Activated T-helper 17 cell treated with anti-CD3 and anti-CD28 coated beads, Interleukin-2, amount 50 U/mL, for 72 hours (primary cell): ENCODE measurements at places on chromosomes 1 and 21. TPM values are rescaled to one million over a fixed set of nuclear protein-coding genes. Genes with fewer than 3 reads are reported as not detected.

DNA sequence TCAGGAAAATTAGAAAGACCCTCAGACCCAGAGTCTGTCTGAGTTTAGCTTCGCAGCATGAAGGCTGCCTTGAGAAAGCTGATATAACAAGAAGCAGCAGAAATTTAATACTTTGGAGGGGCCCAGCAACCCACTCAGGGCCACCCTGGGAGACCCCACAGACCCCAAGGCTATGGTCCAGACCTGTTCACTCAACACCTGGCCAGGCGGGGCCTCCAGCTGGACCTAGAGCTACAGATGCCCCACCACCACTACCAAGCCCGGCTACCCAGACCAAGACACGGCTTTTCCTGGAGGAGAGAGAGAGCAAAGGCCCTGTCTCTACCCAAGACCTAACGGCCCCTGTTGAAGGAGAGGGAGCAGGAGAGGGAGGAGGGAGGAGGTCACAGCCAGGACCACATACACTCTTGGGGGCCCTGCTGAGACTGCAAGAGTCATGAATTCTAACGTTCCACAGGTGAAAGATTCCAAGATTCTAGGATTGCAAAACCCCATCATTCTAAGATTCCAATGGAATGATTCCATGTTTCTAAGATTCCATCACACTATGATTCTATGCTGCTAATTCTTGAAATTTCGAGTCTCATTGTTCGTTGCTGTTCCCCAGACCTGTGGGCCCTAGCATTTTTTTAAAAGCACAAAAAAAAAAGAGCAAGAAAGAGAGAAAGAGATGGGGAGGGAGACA is 53.2 kb downstream of the LACTBL1 start:
- ATAC-seq = no peak

Gene FGR
- 1.2 TPM for total RNA-seq

Gene AXDND1
- total RNA-seq = not detected

DNA sequence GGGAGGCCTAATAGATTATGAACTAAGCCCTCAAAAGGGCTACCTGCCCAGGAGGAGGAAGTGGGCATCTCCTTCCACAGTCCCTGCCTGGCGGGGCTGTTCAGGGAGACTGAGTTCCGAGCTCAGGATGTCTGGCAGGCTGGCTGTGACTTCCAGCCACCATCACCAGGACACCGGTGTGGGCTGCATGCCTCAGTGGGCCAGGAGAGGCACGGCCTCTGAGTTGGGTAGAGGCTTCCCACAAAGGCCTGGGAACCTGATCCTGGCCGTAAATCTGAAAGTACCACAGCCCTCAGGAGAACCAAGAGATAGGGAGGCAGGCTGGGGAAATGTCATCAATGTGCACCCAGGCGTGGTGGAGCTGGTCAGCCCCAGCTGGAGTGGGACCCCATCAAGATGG is 29.1 kb downstream of the NTPCR start:
- ATAC-seq = no peak

DNA sequence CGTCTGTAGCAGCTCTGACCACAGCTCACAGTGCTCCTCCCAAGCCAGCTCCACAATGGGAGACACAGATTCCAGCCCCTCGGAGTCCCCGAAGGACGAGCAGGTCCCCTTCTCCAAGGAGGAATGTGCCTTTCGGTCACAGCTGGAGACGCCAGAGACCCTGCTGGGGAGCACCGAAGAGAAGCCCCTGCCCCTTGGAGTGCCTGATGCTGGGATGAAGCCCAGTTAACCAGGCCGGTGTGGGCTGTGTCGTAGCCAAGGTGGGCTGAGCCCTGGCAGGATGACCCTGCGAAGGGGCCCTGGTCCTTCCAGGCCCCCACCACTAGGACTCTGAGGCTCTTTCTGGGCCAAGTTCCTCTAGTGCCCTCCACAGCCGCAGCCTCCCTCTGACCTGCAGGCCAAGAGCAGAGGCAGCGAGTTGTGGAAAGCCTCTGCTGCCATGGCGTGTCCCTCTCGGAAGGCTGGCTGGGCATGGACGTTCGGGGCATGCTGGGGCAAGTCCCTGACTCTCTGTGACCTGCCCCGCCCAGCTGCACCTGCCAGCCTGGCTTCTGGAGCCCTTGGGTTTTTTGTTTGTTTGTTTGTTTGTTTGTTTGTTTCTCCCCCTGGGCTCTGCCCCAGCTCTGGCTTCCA is 22.9 kb upstream of the VPS13D start:
- no peak for ATAC-seq

Gene GNG4
- total RNA-seq = 2.1 TPM

Gene IL10
- total RNA-seq = 3.2 TPM

- peak; percentile 53 for ATAC-seq
Observed at GRCh38 chr1:92485381-92486250, 1.1 kb downstream of the GFI1 start.

Gene PRELP
- not detected for total RNA-seq

DNA sequence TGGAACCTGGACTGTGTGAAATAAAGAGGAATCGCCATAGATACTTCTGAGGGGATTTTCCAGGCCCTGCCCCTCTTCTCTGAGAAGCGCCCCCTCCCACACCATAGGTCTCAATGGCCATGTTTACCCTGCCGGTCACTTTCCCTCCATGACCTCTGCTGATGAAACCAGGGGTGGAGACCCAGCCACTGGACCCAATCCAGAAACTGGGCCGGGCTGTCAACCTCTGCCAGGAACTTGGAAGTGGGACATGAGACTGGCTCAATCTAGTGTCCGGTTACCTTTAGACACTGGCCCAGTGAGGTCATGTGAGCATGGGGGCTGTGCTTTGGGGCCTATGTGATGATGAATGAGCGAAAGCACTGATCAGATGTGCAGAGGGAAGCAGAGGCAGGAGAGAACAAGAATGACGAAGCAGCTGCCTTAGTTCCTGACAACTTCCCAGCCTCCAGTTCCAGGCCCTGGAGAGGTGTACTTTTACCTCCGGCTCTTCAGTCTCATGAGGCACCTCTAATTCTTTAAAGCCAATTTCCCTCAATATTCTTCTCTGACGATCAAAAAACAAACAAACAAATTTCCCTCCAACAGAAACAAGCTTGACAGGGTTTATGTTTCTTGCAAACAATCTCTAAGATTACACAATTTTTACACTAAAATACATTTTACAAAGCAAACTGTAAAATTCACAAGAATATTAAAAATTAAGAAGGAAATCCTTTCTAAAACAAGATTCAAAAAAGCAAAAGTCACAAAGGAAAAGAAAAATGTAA is 4.9 kb downstream of the ASAP3 start:
- ATAC-seq = no peak

DNA sequence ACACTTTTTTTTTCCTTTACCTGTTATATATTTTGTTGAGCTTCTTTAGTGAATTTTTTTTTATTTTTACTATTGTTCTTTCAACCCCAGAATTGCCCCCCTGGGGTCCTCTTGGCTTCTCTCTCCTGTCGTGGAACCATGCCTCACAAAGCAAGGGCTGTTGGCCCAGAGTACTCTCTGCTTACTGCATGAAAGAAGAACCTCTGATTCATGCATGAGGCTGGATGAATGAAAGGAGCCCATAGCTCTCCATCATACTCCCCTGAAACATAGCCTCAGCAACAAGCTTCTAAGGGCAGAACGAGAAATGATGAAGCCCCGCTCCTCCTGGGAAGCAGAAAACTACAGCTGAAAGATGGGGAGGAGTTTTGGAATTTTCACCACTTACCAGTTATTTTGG is 1441.0 kb downstream of the BRINP3 start:
- no peak for ATAC-seq

Gene DEPDC1
- total RNA-seq = 25.3 TPM

Gene EPHA2
- total RNA-seq = not detected

Gene S100A16
- total RNA-seq = not detected

- ATAC-seq = no peak
Observed at GRCh38 chr1:33387625-33388024, 43.3 kb downstream of the PHC2 start.

Gene LMO4
- total RNA-seq = 9.2 TPM

Gene ADAM30
- total RNA-seq = not detected

DNA sequence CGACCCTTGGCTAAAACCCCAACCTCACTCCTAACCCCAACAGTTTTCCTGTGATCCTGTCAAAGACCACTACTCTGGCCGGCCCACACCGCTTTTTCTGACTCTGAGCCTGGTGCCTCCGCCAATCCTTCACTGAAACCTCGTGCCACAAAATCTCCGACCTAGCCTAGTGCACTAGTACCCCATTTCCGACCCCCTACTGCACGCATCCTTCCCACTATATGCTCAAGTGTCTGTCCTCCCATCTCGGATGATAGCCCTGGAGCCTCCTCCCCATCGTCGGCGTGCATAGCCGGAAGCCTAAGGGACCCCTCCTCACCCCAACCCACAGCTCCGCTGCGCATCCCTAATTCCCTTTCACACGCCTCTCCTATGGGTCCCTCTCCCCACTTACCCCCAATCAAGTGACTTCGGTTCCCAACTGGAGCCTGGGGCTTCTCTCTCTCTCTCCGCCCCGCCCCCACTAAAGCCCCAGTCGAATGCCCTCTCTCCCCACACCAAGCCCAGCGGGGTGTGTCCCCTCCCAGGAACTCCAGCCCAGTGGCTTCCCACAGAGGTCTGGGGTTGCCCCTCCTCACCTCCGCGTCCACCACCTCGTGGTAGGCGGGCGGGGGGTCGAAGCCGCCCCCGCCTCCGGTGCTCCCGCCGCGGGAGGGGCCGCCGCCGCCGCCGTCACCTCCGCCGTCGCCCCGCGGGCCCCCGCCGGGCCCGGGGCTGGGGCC is 791 bp downstream of the USP24 start:
- ATAC-seq = peak; percentile 7

DNA sequence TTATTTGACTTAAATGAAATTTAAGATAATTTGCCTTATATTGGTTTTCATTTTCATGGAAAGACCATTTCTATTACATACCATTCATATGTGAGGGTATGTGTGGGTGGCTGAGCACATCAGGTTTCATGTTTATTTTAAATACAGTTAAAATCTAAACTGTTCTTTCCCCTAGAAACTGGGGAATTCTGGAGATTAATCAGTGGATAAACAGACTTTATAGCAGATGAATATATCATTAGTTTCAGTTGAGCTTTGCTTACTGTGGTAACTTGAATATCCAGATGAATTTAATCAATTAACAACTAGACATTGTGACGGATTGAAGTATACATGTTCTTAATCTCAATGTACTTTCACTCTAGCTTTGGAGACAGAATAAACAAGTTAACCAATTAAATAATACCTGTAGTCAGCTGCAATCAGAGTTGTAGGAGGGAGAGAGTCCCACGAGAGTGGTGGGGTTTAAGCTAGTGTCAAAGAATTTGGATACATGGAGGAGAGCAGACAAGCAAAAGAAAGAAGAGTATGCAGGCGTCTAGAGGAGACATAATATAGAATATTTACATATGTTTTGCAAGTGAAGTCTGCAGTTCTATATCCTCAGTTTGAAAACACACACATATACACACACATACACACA is 97.6 kb downstream of the PDE4B start:
- ATAC-seq = no peak

- no peak for ATAC-seq
Observed at GRCh38 chr1:156668801-156669637, 8.2 kb downstream of the NES start.

- no peak for ATAC-seq
Observed at GRCh38 chr1:205601205-205601604, 30.6 kb downstream of the ELK4 start.

- ATAC-seq = peak; percentile 90
Observed at GRCh38 chr1:203612932-203613682, 13.5 kb upstream of the ATP2B4 start.

DNA sequence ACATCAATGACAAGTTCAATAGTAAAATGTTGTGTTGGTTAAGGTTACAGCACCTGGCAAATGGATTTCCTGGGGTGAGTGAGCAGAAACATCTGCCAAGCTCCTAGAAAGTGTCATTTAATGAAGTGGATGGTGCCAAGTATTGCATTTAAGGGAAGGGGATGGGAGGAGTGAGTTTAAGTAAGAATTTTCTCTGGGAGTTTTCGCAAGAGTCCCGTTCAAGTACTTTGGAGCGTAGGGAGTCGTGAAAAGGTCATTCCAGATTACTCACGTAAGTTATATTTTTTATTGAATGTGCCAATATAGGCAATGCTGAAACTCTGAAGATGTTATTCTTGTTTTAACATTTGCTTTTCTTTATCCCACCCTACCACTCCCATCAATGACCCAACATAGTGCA is 117.4 kb upstream of the RAB3GAP2 start:
- no peak for ATAC-seq

DNA sequence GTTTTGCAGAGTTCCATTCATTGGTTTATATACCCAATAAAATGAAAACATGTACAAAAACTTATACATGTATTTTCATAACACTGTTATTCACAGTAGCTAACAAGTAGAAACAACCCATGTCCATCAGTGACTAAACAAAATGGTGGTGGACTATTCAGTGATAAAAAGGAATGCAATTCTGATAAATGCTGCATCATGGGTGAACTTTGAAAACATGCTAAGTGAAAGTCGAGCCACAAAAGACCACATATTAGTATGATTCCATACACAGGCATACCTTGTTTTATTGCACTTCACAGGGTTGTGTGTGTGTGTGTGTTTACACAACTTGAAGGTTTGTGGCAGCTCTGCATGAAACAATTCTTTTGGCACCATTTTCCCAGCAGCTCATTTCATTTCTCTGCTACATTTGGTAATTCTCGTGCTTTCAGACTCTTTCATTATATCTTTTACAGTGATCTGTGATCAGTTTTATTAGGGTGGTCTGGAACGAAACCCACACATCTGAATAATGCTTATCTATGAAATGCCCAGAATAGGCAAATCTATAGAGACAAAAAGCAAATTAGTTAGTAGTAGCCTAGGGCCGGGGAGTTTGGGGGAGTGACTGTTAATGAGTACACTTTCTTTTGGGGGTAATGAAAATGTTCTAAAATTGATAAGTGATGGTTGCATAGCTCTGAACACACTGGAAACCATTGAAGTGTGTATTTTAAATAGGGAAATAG is 27.2 kb downstream of the RNF11 start:
- ATAC-seq = no peak

DNA sequence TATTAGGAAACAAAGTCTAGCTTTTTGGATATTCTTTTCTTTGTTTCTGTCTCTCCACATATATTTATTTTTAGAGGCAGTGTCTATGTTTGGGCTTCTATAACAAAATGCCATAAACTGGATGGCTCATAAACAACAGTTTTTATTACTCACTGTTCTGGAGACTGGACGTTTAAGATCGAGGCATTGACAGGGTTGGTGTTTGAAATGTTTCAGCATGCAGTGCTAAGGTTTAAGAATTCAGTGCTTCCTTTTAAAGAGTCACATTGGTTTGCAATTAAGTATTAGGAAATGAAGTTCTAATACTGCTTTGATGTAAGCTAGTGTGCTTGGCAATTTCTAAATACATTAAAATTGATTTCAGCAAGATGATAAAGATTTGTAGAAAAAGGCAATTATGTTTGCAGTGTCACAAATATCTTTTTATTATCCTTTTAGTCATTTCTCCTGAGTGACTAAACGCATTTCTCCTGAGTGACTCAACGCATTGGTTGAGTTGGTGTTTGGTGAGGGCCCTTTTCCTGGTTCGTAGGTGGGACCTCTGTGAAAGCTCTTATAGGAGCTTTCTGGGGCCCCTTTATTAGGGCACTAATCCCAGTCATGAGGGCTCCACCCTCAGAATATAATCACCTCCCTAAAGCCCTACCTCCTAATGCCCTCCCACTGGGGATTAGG is 317.0 kb downstream of the USP25 start:
- ATAC-seq = no peak
